ENCODE measurements at places on chromosomes 7 and 10.

- DNase-seq, result no peak
Observed at GRCh38 chr7:149713061-149713730, 60.2 kb downstream of the ZNF467 start.

GRCh38 chr7:31340051-31340450 lies 475 bp downstream of the NEUROD6 start:
- no peak for DNase-seq

GRCh38 chr10:18607503-18608378 lies 43.6 kb downstream of the NSUN6 start:
- DNase-seq, result no peak

GRCh38 chr7:124689523-124689922 lies 76.1 kb downstream of the GPR37 start:
- DNase-seq, result no peak

DNA sequence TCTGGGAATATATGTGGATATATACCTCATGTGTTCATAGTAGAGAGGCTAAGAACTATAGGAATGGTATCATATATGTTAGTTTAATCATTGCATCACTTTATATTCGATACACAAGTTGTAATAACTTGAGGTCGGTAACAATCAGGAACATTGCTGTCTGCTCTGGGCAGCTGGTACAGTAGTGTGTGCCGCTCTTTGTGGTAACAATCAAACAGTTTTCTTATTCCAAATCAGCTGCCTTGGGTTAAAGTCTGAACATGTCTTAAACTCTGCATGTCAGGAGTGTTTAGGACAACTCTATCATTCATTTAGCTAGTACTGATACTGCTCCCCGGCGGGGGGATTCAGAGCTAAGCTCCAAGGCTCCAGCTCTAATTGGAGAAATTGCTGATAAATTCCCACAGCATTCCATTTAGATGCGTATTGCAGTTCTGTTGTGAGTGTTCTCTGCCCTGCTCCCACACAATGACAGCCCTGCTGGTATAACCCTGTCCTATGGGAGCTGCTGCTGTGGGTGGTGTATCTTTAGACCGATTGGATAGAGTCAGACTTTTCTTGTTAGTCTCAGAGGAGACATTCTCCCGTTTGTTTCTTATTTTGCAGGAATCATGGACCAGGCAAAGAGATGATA lies 707.5 kb upstream of the FZD8 start:
- no peak for DNase-seq

GRCh38 chr7:76294344-76295024 lies 8.0 kb upstream of the HSPB1 start:
- DNase-seq, result no peak

GRCh38 chr7:2100278-2101208 lies 132.2 kb downstream of the MAD1L1 start:
- DNase-seq, result no peak

GRCh38 chr10:17816199-17816598 lies 7.1 kb downstream of the MRC1 start:
- DNase-seq, result no peak

GRCh38 chr7:132189881-132190280 lies 386.4 kb downstream of the PLXNA4 start:
- no peak for DNase-seq

DNA sequence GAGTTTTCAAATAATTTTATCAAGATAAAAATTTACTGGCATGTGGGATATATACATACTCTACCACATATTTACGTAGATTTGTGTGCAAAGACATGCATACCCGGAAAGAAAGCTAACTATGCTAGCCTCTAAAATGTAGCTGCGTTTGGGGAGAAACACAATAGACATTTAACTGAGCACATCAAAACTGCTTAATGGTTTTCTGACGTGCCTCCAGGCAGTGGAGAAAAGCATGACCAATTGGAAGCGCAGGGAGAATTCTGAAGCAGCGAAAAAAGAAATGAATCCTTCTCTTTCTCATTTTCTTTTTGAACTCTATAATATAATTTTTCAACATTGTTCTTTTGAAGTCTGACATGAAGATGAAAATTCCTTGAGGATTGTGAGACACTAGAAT lies 60.3 kb upstream of the LYZL1 start:
- no peak for DNase-seq

DNA sequence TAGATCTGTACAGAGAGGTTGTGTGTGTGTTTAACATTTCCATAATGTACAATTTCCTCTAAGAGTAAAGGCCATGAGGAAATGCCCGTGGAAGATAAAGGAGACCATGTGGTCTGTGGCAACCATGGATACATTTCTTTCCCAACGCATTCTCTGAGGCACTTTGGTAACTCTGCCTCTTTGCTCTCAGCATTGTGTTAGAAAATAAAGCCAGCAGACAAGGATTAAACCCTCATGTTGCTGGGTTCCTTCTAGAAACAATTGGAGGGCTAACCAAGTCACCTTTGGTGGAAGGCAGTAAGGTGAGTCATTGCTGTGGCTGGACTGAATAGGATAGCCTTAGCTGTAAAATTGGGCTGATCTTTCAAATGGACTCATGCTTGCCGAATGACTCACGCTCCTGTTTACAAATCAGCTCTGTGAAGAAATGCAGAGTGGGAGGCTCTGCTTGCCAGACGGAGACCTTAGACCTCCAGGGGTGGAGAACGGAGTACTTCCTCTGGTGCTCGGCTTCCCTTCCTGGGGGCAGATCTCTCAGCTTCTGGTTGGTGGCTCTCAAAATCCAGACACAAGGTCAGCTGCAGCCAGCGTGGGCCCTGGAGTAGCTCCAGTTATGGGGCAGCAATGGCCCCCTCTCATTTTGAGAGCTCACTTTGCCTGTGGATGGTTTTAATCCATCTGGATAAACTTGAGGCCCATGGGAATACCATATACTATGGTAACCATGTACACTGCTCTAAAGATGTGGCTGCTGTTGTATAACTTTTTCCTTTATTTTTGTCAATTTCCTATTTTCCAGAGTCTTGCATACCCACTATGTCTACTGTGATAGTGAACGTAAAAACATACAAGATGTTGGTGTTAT lies 137.3 kb downstream of the TCF7L2 start:
- no peak for DNase-seq

DNA sequence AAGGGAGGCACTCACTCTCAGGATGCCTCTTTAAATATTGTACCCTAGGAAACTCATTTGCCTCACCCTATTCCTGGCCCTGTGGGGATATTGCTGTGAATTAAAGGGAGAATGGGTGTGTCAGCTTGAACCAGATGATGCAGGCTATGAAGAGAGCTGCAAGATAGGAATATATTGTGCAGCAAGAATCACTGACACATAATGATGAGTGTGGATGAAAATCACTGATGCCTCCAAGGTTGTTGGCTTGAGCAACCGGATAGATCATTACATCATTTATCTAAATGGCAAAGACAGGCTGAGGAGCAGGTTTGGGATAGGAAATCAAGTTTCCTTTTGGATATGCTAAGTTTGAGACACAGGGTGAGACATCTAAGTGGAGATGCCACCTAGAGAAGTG lies 6.2 kb downstream of the SLC26A4 start:
- no peak for DNase-seq

DNA sequence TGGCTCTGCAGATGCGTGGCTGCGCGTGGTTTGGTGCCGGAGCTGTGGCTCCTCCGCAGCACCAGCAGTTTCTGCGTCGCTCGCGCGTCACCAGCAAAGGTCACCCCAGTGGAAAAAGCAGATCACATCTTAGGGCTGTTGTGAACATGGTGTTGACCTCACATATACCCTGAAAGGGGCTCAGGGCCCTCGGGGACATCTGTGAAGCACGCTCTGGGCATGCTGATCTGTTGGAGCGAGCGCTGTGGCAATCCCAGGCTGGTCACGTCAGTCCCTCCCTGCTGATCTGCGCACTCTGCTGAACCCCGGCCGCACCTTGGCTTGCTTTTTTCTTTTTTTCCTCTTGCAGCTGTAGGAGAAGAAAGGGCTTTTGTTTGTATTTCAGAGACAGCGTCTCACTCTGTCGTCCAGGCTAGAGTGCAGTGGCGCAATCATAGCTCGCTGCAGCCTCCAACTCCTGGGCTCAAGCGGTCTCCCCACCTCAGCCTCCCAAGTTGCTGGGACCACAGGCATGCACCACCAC lies 33.3 kb upstream of the AP5Z1 start:
- no peak for DNase-seq

DNA sequence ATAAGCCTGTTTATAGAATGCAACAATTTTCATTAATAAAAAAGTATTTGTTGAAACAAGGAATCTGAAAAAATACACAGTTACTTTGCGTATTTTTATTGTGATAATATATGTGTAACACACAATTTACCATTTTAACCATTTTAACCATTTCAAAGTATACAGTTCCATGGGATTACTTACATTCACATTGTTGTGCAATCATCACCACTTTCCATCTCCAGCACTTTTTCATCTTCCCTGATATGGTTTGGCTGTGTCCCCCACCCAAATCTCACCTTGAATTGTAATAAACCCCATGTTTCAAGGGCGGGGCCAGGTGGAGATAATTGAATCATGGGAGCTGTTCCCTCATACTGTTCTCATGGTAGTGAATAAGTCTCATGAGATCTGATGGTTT lies 61.3 kb upstream of the GLCCI1 start:
- no peak for DNase-seq

DNA sequence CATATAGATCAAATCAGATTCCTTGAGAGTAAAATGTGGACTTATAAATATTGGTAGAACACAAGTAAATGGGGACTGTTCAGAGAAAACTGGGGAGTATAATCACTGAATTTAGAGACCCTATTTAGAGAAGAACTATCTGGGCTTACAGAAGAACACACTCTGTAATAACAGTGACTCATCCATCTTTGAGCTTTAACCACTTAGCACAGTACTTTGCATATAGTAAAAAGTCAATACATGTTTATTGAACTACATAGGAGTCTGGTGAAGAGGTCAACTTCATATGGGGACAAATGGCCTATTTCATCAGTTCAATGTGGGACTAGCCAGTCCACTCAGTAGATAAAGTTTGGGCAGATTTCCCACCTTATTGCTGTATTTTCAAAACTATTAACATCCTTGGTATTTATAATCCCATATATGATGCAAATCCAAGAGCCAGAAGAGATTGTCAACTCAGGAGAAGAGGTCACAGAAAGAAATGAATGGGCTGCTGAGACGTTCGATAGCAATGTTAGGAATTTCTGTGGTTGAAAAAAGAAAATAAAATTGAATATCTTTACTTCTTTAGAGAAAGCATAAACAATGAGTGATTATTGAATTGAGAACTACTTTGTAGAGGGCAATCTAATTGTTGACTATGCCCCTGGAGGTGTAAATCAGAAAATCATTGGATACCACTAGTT lies 119.3 kb upstream of the CACNA2D1 start:
- DNase-seq, result no peak

GRCh38 chr10:7184660-7185366 lies 226.0 kb downstream of the SFMBT2 start:
- DNase-seq, result no peak

DNA sequence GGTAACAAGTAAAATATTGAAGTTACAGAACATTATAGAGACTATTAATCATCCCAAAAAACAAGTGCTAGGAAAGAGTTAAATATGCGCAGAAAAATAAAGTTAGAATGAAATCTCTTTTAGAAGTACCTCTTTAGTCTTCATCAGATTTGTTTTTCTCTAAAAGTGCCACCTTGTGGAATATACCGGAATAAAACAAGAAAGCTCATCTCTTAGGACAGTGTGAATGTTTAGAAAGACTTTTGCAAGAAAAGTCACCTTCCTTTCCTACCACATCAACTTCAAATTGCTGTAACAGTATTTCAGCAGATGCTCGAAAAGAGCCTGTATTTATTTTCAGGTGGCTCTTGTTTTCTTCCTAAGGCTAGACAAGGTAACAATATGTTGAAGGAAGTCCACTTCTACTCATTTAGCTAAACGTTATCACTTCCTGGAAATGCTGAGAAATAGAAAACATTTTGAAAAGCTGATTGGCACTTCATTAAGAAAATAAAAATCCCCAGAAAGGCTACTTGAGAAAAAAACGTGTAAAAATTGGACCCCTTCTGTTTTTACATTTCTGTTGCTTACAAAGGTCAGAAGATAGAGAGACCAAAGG lies 19.8 kb upstream of the FAM133B start:
- no peak for DNase-seq

DNA sequence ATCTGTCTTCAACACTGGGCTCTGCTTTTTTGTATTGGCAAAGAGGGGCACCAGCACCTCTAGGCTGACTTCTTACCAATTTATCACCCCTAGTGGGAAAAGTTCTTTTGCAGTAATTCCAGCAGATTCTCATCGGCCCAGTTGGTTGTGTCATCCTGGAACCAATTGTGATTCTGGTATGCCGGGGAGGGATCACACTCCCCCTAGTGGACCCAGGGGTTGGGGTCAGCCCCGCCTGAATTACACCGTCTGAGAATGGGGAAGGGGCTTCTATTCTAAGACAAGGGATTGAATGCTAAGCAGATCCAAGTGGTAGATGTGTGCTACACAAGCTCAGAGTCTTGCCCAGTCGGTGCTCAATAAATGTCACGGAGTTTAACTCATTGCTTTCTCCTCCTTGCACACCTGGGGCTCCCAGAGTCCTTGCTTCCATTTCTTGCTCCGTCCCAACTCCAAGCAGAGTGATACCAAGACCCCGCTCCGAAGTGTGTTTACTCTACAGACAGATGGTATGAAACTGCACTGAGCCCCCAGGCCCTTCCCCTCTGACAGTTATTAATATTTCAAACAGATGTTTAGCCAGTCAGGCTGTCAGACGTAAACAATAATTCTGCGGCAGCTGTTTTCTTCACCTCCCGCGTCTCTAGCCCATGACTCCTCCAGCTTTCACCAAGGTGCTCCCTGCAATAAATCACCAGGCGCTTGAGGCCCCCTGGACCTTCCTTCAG lies 71.9 kb downstream of the C10orf105 start:
- no peak for DNase-seq

DNA sequence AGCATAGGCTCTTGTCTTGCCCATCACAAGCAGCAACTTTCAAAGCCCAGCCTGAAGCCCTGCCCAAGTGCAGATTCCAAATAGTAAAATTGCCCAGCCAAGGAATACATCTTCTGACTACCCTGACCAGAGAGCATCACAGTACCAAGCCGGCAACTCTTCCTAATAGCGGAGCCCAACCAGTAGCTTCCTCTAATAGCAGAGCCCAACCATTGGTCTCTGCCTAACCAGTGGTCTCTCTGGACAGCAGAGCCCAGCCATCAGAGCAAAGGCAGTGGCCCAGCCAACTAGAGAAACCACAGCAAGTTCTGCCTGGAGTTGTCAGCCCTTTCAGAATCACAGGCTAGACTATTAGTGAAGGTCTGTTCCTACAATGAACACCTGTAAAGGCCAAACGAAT lies 285.6 kb downstream of the HGF start:
- no peak for DNase-seq

DNA sequence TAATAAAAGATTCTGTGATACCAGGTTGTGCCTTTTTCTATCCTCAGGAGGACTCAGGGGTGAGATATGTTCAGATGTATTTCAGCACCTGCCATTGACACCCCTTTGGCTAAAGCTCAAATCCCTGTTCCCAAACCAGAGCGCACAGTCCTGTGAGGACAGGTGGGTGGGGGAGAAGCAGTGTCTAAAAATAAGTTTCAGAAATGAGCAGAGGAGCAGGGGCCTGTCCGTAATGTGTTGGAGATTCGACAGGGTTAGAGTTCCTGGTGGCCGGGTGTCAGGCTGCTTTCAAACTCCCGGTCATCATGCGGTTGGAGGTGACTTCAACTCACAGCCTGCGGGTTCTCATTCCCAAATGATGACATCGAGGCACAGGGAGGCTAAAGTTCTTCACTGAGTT lies 211.5 kb downstream of the KLF6 start:
- no peak for DNase-seq
